ENCODE measurements at places on chromosomes 2 and 18.

GRCh38 chr2:188785061-188785460, 189.1 kb upstream of the COL3A1 start:
- DNase-seq: no peak

DNA sequence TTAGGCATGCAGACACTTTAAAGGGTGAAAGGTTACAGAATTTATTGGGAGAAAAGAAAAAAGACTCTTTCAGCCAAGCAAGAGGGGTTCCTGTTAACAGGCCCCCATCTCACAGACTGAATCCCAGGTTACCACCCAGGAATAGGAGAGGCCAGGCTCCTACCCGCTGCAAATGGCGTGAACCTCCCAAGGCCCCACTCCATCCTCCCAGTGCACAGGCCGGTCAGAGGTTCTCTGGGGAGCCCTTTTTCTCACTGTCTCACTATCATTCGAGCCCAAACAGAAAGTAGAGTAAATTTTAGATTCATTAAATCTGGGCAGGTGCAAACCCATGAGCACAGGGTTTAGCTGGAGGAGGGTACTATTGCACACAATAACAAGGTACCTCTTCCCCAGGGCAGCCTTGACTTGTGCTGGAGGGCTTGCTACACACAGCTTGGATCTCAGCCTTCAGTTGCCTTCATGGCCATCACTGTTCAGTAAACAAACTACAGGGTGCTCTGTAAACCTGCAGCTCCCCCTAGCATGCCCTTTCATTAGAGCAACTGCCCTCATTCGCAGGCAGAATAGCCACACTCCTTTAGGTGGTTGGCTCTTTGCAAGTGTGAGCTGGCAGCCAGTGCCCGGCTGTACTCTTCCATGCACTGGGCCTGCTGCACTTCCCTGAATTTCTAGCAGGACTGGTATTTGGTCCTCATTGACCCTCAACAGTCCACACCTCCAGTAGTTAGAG, 7.3 kb upstream of the PLEK start:
- peak; percentile 20 for DNase-seq

DNA sequence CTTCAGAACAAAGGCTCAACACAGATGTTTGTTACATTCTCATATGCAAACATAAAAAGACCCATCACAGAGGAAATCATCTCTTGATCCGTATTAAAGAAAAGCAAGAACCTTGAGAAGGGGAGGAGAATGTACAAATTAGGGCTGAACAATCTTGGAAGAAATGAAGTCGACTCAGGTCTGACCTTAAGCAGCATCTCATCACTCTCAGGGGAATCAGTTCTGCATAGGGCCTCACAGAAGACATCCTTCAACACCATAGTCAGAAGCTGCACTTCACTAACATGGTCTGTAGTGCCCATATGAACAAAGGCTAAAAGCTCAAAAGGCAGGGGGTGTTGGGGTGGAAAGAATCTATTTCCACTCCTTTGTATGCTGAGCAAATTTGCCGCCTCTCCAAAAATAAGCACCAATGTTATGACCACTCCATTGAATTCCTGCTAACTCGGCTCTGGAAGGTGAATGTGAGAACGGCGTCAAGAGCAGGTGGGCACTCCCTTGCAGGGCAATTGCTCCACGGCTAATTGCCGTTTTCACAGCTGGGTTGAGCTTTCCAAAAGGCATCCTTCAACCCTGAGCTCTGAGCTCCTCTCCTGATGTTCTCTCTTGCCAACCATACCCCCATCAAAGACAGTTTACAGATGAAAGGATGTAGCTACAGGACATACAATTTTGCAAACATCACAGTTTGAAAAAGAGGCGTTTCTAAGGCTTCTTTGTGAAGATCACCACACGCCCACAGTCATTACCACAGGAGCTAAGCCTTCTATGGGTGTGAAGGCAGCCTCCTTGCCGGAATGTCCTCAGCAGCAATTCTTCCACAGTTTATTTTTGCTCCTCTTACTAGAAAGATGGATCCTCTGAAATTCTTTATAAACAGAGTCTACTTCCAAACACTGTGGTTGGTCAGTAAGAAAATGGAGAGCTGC, 10.0 kb downstream of the KLF7 start:
- DNase-seq: no peak

DNA sequence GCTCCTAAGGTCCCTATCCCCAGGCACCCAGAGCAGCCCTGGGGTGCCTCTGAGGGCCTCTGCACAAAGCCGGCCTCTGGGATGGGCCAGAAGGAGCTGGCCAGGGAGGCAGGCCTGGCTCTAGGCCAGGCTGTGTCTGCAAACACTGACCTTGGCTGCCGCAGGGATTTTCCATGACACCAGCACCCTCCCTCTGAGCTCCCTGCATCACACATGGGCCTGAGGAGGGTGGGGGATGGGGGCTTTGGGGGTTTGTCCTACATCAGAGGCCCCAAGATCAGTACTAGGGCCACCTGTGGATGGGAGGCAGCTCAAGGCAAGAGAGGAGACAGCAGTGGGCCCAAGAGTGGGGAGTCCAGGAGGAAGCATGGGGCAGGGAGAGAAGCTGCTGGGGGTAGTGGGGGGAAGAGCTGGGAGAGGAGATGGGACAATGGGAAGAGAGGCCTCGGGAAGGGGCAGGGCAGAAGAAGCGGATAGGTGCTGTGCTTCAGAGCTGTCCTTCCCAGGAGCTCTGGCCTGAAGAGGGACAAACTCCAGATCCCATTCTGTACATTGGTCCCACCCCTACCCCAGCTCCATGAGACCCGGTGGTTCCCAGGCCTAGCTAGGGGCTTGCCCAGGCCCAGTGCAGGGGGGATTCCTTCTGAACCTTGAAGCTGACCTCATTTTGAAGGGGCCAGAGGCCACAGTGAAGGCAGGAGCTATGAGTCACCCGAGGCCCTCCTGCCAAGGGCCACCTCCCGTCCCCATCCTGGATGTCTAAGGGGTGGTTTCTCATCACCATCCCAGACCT, 28.0 kb downstream of the KCNK3 start:
- peak; percentile 79 for DNase-seq

DNA sequence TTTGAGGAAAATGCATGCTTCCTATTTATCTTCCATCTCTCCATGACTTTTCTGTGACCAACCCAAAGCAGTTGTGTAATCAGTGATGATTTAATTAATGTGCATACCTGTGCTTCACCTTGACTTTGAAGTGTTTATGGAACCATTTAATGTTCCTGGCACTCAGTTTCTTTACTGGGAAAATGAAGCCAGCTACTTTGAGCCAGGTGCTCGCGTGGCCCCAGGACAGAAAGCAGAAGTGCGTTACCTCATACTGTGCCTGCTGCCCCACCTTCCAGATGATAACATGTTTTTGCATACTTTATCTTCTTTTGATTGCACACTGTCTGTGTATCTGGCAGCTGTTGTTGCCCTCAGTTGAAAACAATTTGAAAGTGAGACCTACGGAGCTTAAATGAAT, 61.3 kb downstream of the PMAIP1 start:
- no peak for DNase-seq

GRCh38 chr2:162198239-162198638, 45.0 kb downstream of the FAP start:
- DNase-seq: no peak

DNA sequence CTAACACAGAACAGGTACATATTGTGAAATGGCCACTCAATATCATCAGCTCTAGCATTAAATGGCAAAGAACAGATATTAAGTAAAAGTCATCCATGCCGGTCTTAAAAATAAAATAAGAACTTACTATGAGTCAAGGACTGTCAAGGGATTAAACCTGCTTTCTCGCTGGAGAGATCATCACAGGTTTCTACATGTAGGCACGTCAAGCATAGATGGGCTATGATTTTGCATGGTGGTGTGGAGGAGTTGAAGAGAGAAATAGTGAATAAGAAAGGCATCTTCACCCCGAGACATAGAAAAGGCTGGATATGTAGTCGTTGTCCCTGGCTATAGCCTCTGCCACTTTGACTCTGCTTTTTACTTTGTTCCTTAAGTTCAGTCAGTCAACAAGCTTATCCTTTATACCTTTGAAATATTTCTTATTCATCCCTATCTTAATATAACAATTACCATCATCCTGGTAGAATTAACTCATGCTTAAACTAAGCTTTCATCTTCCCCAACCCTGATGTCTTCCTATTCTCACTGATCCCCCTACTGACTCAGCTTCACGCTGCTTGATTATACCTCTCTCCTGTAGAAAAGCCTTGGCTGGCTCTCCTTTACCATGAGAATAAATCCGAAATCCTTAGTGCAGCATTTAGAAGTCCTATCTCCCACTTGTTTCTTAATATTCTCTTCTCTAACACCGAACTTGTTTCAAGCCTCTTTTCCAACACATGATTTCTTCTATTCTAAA, 42.5 kb downstream of the DSC3 start:
- DNase-seq: no peak

GRCh38 chr2:216770717-216771116, 75.4 kb upstream of the IGFBP5 start:
- no peak for DNase-seq

- DNase-seq: no peak
Measured at GRCh38 chr2:60819155-60819862, 62.1 kb upstream of the REL start.

GRCh38 chr2:69597843-69598610, 45.5 kb downstream of the AAK1 start:
- no peak for DNase-seq

GRCh38 chr2:83342860-83343329, 1116.2 kb downstream of the SUCLG1 start:
- DNase-seq: no peak

DNA sequence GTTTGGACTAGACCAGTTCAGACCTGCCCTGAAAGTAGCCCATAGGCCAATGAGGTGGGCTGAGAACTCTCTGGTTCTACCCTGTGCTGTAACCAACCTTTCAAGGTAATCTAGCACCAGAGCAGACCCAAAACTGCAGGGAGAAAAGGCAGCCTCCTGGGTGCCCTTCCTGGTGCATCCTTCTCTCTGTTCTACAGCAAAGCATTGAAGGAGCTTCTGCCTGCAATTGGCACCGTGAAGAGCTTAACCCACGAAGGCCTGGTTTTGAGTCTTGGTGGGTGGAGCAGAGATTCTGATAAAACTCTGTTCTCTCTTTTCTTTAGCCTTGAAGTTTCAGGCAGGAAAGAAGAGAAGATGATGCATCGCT, 55.5 kb downstream of the LIPG start:
- DNase-seq: no peak

- no peak for DNase-seq
Measured at GRCh38 chr2:105912081-105912480, 167.4 kb downstream of the NCK2 start.

DNA sequence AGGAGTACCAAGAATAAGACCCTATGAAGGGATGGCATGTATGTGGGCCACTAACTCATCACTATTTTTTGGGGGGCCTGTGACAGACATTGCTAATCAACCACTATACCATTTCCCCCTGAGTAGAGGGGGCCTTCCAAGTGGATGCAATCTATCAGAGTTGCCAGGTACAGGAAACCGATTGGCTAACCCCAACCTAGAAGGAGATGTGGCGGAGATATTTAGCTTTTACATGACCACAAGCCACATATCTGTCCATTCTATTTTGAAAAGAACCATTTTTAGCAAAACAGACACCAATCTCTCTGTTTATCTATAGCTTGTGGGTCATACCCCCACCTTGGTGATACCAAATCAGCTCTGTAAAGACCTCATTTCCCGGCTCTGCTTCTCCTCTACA, 51.0 kb downstream of the PAX8 start:
- DNase-seq: no peak

- no peak for DNase-seq
Measured at GRCh38 chr2:107602801-107603200, 223.9 kb upstream of the RGPD4 start.

GRCh38 chr2:204012072-204012653, 75.6 kb downstream of the ICOS start:
- DNase-seq: no peak

DNA sequence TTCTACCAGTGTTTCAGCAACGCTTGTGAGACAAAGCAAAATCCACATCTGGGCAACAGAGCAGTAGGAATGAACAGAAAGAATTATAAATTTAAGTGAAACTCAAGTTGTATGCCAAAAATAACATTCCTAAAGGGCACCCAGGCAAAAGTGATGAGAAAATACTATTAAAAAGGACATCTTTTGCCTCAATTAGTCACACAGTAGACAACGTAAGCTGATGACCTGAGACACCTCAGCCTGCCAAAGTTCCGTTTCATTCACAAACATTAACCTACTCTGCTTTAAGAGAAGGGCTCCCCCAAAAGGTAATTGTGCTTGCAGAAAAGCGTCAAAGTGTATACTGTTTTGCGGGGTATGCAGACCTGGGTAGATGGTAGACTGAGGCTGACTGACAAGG, 7.2 kb downstream of the HDLBP start:
- no peak for DNase-seq

Data from cerebellum (tissue), 4 donors.